Common myeloid progenitor, CD34-positive (primary cell): ENCODE measurements at places on chromosomes 4 and X.
A peak's percentile ranks its signal among the peaks of the same experiment; 100 is the strongest.

GRCh38 chrX:15881381-15881897 lies 26.8 kb upstream of the AP1S2 start:
- no peak for DNase-seq

DNA sequence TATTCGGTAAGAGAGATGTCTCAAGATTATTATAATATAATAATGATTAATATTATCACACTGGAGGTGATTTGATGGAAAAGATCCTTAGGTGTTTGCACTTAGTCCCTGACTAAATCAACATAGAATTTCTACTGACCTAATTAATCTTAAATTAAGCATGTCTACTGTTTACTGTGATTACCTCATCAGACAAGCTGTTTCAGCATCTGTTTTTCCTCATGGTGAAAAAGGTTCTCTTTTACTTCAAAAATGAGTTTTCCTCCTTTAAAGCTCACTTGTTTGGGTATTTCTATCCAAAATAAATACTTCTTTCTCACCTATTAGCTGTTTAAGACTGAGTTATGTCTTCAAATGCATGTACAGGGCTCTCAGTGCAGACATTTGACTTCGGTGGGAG lies 407.8 kb downstream of the NKX6-1 start:
- DNase-seq, result no peak

GRCh38 chrX:101394372-101394771 lies 3.6 kb downstream of the RPL36A start:
- no peak for DNase-seq

DNA sequence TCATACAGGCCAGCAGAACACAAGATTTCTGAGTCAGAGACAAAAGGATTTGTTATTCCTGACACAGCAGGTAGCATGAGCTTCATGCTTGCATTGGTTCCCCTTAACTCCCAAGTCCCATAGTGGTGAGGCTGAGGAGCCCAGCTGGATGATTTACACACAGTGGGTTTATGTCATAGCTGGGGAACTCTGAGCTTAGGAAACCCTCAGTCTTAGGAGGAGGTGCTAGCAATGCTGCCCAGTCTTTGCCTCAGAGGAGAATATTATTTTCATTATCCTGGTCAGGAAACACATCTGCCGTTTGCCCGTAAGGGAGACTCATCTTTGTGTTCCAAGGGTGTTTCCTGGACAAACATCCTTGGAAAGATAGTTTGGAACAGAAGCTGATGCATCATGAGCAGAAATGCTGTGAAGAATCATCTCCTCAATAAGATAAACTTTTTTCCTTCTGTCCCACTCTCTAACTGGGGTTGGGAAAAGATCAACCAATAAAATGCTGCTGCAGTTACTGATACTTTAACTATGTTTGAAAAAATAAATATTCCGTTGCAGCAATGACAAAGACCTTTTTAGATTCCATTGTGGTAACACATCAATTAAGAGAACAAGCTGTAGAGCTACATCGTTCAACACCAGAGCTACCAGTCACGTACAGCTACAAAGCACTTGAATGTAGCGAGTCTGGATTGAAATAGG lies 146.8 kb downstream of the DCLK2 start:
- no peak for DNase-seq

- DNase-seq, result peak; percentile 3
Measured at GRCh38 chrX:136810493-136810892, 29.8 kb upstream of the ARHGEF6 start.

- peak; percentile 31 for DNase-seq
Measured at GRCh38 chr4:184268584-184269160, 51.0 kb upstream of the ENPP6 start.

DNA sequence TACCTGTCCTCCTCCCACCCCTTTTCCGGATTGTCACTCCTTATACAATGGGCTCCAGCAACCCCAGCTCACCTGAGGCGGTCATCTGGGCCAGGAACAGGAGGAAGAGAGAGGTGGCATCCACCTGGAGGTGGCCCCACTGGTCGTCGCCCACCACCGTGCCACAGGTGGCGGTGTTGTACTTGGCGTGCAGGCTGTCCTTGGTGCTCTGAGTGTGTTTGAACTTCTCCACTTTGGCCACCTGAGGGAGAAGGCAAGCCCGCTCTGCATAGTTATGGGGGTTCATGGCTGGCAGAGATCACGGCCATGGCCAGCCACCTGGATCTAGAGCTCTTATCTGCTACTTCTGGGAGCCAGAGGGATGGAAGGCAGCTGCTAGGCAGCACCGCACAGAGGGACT lies 32.9 kb downstream of the PHKA2 start:
- no peak for DNase-seq

DNA sequence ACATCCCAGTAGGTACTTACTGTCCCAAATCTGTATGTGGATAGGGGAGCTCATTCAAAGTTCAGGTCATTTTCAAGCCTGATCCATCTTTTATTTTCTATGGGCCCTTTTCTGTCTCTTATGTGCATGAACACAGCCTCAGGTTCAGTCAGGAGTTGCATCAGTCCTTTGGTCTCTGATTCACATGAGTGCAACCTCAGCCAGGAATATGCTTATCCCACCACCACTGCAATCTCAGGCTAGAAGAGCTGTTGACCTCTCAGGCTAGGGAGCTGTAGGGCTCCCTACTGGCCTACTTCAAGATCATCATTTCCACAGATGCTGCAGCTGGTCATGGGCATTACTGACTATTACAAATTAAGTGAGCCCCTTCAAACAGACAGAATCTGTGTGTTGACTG lies 27.2 kb downstream of the AASDH start:
- no peak for DNase-seq

- DNase-seq, result no peak
Measured at GRCh38 chr4:1283711-1284110, 6.0 kb upstream of the MAEA start.
